Neural crest cell (in vitro differentiated cells): ENCODE measurements at places on chromosomes 1 and 21. TPM values are rescaled to one million over a fixed set of nuclear protein-coding genes. Genes with fewer than 3 reads are reported as not detected.

DNA sequence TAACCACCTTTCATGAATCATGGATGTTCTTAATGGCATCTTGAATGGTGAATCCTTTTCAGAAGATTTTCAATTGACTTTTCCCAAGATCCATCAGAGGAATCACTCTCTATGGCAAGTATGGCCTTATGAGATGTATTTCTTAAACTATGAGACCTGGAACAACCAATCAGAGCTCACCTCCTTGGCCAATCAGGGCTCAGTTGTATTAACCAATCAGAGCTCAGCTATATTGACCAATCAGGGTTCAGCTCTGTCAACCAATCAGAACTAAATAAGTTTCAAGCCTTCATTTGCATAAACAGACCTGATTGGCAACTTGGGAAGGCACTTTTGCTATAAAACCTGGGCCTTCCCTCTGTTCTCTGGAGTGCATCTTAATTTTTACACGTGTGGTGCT, 13.6 kb upstream of the FAM3B start:
- no peak for DNase-seq

GRCh38 chr1:26126321-26127084, 14.9 kb downstream of the PDIK1L start:
- no peak for DNase-seq

GRCh38 chr1:23816361-23816760, 8.9 kb downstream of the HMGCL start:
- DNase-seq: no peak

DNA sequence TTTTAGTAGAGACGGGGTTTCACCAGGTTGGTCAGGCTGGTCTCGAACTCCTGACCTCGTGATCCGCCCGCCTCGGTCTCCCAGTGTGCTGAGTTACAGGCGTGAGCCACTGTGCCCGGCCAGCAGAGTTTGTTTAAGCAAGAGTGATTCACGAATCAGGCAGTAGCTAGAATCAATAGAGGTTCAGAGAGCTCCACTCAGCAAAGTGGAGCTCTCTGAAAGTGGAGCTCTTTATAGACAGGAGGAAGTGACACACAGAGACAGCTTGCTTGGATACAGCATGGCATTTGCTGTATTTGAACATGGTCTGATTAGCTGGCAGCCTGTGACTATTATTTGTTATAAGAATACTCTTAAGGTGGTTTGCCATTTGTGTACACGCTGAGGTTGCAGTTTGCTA, 27.1 kb upstream of the CD34 start:
- no peak for DNase-seq

DNA sequence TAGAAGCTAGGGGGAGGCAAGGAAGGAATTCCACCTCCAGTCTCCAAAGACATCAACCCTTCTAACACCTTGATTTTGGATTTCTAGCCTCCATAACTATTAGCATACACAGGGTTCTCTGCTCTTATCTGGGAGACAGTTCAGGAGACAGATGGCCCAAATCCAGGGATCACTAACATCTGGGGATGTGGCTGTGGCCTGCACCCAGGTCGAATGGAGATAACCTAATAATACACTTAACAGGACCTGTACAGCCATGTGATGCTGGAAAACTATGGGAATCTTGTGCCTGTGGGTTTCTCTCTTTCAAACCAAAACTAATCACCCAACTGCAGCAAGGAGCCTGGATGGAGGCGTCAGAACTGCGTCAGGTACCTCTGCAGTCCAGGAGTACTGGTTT, 47.6 kb downstream of the KIAA0319L start:
- no peak for DNase-seq

DNA sequence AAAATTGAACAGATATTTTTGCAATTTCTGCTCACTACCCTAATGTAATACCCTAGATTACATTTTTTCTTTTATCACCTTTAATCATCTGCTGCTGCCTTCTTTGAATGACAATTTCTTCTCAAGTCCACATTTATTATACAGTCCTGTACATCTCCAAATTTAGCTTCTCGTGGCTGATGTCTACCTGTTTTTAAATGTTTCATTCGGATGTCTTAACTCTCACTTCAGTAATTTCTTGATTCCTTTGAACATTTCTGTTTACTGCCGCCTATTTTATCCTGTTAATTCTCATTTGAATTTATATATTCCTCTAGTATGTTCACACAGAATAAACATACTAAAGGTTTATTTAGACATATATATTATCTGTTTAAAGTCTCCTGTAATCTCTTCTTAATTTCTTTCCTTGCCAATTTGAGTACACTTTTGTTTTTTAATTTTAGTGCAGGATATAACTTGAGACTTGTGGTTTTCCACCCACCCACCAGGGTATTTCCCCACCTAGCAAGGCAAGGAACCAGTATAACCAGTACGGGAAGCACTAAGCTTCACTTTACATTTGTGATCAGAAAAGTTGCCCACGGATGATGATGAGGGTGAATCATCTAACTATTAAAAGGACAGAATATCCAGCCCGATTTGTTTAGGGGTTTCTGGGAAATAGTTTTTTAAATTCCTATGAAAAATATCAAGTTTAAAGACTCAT, 12.7 kb downstream of the INSL5 start:
- no peak for DNase-seq

- DNase-seq: no peak
These were observed 8.6 kb upstream of the MRPL39 start for GRCh38 chr21:25615880-25616279.

DNA sequence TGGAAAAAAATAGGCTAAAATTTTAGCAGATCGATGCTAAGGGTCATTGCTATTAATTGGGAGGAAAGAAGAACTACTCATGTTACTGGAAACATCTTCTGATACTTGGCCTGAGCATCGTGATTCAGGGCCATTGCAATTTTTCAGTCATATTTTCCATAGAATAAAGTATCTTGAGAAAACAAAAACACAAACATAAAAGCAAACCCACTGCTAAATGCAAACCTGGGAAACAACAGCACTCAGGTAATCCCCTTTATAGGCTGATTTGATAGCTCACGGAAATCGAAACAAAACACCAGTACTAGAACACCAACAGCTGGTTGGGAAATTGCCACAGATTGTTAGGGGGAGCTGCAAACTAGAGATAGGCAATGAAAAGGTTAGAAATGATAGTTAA, 172.9 kb upstream of the ESRRG start:
- no peak for DNase-seq

- no peak for DNase-seq
These were observed 89.7 kb downstream of the DIRAS3 start for GRCh38 chr1:67960766-67961165.

Gene SPATA46
- not detected in 2 replicates for total RNA-seq

DNA sequence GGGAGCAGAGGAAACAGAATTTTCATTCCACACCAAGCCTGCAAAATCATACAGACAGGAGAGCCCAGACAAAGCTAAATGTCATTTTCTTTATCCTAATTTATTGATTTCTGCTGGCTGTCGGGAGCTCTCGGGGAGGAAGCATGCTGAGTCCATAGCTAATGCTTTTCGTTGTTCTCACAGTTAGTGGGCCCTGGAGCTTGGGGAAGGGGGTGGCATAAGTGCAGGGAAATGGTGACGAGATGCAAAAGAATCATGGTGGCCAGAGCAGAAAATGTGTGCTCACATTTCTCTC, 202.4 kb downstream of the TOMM20 start:
- no peak for DNase-seq

- no peak for DNase-seq
These were observed 92.3 kb downstream of the TRIM11 start for GRCh38 chr1:228314315-228314657.

DNA sequence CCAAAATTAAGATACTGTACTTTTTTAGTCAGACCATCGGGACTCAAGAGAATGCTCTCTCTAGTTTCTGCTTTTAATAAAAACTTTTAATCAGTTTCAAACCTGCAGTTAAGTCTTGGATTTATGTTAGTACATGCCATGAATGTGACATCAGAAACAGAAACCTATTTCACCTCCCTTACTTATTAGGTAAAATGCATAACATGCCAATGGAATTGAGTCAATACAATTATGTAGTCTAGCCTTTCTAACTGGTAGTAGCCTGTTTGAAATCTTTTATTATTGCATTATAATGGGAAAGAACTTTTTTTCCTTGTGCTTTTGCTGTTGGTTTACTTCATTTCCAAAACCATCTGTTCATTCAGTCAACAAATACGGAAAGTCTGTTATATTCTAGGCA, 4.8 kb downstream of the PHACTR4 start:
- no peak for DNase-seq

Gene C4BPB
- not detected in 2 replicates for total RNA-seq

DNA sequence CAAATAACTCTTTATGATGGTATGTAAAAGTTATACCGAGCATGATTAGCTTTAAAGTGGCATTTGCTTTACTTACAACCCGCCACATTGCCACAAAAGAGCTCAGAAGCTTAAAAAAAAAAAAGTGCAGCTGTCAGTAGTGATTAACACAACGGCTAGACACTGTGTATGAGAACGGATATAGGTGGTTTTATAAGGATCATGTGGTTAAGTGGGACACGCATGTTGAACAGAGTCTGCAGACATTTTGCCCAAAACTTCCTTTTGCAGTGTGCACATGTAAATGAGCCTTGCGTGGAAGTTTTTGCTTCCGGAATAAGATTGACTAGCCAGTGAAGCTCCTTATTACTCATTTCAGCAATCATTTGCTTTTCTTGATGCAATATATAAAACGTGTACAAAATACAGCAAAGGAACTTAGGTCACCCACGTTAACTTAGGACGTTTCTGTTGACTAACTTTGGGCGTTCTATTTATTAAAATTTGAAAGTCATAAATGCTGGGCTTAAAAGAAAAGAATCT, 58.7 kb upstream of the RGS1 start:
- DNase-seq: no peak

Gene LHX8
- total RNA-seq: not detected in 2 replicates

Gene SNX27
- 48.3 and 53.6 TPM in 2 replicates for total RNA-seq

DNA sequence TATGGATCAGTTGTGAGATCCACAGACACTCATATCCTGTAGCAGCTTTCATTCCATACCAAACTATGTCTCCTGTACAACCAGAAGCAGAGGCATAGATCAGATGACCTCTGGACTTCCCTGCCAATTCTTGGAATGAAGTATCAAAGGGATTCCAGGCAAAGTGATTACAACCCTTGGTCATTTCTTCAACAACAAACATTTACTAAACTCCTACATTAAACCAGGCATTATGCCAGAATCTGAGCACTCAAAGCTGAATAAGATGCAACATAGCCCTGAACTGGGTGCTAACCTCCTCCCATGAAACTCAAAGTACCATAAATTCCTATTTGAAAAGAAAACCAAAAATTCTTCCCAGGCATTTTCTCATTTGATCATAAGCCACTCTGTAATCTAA, 121.2 kb upstream of the SGIP1 start:
- DNase-seq: no peak

GRCh38 chr1:29641921-29642320, 405.6 kb downstream of the PTPRU start:
- DNase-seq: no peak

DNA sequence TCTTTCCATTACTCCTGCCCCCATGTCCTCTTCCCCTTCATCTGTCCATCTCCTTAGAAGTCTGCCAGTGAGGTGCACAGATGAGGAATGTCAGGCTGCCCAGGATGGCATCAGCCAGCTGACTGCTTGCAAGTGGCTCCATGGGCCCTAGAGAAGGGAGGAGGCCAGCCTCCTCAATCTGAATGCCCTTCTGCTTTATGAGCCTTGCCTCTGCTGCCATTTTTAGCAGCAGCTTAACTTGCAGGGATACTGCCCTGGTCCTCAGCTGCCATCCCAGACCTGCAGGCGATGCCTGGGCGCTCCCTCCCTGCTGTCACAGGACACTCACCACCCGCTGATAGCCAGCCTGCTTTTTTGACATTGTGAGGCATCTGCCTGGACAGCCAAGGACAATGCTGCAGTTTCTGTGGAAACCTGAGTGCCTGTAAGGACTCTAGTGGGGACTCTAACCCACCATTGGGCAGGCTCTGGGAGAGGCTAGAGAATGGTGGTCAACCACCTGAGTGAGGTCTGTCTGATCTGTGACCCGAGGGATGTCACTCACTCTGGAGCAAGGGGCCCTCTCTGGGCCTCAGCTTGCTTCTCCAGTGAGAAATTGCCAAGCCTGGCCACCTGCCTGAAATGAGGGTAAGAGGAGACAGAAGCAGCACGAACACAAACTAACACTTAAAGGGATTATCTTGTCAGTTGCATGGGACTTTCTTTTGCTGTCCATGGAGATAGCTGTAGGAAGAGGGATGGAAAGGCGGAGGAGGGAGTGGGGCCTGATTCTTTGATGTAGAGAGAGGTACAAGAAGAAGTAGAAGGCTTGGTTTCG, 185.0 kb downstream of the MIS18A start:
- DNase-seq: no peak

- no peak for DNase-seq
These were observed 183.5 kb downstream of the BRINP2 start for GRCh38 chr1:177354247-177354646.

DNA sequence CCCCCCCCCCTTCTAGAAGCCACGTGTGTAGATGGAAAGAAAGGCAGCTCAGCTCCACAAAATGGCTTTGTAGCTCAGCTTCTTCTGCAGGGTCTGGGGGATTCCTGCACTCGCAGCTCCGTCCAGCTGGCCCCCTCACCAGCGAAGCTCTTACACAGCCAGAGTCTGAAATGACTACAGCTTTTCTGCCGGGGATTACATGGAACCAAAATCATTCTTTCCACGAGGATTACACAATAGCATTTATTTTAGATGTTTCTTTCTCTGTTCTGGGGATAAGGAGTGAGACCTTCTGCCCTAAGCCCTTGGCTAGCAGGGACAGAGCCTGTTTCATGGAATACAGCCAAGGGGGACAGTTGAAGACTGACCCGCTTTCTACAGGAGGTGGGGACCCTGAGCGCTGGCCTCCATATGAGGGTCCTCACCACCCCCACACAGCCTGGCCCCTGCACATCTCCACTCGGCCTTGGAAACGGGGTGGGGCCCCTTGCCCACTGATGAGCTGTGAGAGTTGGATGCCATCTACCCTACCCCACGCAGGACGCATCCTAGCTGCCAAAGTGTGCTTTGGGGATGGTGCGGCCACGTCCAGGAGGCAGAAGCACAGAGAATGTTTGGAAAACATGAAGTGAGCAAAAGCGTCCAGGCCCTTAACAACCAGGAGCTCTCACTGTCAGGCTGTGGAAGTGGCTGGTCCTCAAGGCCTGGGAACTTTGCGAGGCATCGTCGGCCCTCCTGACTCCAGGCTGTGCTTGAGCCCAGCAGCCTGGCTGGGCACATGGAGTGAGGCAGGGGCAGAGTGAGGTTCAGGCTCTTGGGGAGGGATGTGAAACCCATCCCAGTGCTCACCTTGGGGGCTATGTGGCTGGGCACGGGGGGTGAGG, 14.5 kb downstream of the ACTRT2 start:
- no peak for DNase-seq
